ENCODE measurements at places on chromosomes 5 and 9. TPM values are rescaled to one million over a fixed set of nuclear protein-coding genes. Genes with fewer than 3 reads are reported as not detected.

DNA sequence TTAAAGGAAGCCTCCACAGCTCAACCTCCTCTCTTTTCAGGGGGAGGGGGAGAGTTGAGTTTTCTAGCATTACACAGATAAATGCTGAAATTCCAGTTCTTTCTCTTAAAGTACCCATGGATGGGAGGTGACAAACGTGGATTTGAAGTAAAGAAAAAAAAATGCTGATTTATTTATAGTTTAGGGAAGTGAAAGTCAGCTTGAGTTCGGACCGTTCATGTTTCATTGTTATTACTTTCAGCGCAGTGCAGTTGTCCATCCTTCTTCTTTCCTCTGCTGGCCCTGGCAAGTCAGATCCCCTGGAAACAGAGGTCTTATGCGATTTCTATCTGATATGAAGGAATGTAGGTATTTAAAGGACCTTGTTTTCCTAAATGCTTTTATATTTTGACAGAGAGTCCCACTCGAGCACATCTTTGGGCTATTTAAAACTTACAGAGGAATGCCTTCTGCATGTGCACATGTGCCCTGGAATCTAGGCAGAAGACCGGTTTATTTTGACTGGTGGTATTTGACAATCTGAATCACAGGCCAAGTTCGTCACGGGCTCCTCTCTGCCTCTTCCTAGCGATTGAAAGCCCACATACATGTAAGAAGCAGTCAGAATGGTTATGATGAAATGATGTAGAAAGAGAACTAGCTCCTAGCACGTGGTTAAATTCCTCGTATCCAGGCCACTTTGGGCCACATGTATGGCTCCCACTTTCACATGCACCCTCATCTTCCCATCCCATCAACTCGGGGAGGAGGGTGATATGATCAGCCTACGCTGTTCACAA is 385.2 kb upstream of the KLF4 start:
- DNase-seq, result no peak

DNA sequence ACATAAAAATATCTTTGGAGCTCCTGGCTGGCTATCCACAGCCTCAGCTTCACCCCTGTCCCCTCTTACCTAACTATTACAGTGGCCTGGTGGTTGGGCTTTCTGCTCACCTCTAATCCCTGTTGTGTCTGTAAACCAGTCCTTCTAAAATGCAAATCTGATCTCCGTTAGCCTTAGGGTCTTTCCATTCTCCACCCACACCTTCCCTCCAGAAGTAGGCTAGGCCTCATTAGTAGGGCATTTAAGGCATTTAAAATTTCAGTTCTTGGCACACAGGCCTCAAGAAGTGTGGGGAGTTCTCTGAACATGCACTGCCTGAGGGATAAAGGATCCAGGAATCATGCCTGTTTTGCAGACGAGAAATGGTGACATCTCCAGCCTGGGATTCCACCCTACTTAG is 26.4 kb upstream of the STC2 start:
- no peak for DNase-seq

DNA sequence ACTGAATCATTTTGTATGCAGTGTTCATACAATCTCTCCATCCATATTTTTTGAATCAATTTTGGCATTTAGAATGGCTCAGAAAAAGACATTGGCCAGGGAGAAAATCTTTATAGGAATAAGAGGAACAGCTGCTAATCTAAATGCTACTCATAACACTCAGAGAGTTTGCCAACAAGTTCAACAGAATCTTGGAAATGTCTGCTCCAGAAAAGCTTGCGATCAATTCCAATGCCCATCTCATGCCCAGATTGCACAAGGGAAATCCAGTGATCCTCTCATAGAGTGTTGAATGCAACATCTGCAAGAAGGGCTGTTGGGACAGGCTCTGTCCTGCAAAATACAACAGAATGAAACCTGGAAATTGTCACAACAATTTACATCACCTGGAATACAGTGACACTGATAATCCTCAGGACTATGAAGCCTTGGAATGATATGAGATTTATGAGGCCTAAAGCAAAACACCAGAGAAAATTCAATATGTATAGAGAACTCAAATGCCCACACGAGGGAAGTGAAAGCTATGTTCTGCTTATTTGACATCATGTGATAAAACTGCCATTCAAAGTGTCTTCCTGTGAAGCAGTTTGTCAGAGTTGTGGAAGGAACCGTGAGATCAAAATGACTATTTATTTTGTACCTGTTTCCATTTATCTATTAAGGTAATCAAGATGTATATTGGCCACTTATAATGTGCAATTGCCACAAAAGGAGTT is 190.1 kb downstream of the PARP8 start:
- no peak for DNase-seq

- no peak for DNase-seq
Measured at GRCh38 chr5:90571147-90571773, 12.7 kb downstream of the ADGRV1 start.

DNA sequence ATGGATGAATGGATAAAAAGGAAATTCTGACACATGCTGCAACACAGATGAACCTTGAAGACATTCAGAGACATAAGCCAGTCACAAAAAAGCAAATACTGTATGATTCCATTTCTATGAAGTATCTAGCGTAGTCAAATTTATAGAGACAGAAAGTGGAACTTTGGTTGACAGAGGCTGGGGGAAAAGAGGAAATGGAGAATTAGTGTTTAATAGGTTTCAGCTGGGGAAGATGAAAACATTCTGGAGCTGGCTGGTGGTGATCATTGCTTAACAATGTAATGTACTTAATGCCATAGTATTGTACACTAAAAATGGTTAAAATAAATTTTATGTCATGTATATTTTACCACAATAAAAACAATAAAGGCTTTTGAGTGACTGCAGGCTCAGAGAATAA is 24.2 kb downstream of the PPIC start:
- no peak for DNase-seq

DNA sequence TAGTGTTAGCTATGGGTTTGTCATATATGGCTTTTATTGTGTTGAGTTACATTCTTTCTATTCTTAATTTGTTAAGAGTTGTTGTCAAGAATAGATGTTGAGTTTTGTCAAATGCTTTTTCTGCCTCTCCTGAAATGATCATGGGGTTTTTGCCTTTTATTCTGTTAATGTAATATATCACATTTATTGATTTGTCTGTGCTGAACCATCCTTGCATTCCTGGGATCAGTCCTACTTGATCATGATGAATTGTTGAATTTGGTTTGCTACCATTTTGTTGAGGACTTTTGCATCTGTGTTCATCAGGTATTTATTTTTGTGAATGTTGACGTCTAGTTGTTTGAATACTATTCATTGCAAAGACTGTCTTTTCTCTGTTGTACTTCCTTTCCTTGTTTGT is 23.9 kb downstream of the RIC1 start:
- no peak for DNase-seq

- no peak for DNase-seq
Measured at GRCh38 chr5:176653401-176654385, 6.4 kb downstream of the TSPAN17 start.

- no peak for DNase-seq
Measured at GRCh38 chr9:124960409-124960752, 19.5 kb upstream of the GOLGA1 start.

DNA sequence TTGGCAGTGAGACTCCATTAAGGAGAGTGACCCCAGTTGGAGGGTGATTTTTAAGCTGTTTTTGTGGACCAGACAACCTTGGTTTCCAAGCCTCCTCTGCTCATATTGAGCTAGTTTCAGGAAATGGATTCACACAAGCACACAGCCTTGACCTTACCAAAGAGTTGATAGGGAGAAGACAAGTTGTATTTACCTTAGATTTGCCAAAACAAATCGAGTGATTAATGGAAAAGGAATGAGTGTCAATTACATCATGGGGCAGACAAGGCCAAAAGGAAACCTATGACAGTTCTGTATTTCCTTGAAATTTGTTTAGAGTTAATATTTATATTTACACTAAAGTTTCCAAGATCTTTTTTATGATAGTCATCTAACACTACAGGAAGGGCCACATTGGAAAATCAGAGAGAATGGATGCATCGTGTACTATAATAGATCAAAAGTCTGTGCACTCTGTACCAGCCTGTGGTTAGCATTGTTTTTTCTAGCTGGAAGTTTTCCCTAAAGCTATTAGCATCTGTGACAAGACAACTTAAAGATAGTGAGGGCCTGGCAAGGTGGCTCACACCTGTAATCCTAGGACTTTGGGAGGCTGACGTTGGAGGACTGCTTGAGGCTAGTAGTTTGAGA is 86.0 kb upstream of the FER start:
- no peak for DNase-seq

GRCh38 chr9:136141682-136142413 is 23.2 kb upstream of the TMEM250 start:
- no peak for DNase-seq

- DNase-seq, result no peak
Measured at GRCh38 chr5:8150791-8151190, 281.8 kb downstream of the MTRR start.

DNA sequence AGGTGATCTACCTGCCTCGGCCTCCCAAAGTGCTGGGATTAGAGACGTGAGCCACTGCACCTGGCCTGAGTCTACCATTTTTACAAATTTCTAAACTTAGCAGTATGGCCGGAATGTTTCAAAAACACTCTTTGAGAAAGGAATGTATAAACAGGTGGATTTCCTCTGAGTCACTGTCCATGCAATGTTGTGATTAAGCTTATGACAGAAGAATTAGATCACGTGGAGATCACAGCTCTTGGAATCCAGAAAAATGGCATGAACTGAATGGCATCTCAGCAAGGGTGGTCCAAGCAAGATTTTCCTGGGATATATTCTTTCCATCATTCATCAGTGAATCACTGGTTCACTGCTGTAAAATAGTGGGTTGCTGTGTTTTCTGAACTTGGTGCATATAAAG is 865.0 kb downstream of the PTPRD start:
- no peak for DNase-seq

GRCh38 chr5:2023196-2023595 is 140.5 kb upstream of the IRX4 start:
- DNase-seq, result no peak

- DNase-seq, result no peak
Measured at GRCh38 chr9:121048618-121049017, 1.5 kb downstream of the C5 start.

MED22 gene
- 29.9 TPM for polyA plus RNA-seq

FOXD4L6 gene
- not detected for polyA plus RNA-seq

FEM1C gene
- 20.9 TPM for polyA plus RNA-seq

ADAMTSL2 gene
- 1.9 TPM for polyA plus RNA-seq

PCDHB7 gene
- polyA plus RNA-seq, result 4.0 TPM

F2RL2 gene
- polyA plus RNA-seq, result 0.49 TPM

All from left renal pelvis (tissue), 4 donors.